ENCODE measurements at places on chromosomes 6 and 20. TPM values are rescaled to one million over a fixed set of nuclear protein-coding genes. Genes with fewer than 3 reads are reported as not detected.

Gene MROH8
- total RNA-seq: 3.3 TPM

GRCh38 chr20:48761874-48762273 lies 65.9 kb downstream of the PREX1 start:
- no peak for DNase-seq

Gene PPP1R18
- 63.9 TPM for total RNA-seq

DNA sequence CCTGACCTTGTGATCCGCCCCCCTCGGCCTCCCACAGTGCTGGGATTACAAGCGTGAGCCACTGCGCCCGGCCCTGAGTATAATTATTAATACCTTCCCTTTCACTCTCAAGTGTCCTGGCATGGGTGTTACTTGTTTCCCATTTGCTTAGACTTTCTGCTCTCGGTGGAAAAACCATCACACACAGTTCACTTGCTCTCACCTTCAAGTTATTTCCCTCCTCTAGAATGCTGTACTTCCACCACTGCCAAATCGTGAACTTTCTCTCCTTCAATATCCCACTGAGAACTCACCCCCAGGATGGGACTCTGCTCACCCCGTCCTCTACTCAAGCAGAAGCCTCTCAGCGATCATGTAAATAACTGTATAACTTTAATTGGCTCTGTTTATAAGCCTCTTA lies 4.6 kb upstream of the HIVEP1 start:
- DNase-seq: no peak

DNA sequence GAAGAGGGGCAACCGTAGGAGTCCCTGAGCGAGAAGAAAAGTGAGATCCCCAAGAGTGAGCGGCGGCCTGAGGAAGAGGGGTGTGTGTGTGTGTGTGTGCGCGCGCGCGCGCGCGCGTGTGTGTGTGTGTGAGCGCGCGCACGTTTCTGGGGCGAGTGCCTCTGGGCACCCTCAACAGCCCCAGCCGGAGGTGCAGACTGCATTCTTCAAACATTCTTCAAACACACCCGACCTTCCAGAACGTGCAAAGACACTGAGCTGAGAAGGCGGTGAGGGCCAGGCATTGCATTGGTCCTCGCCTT lies 76.2 kb upstream of the FOXP4 start:
- DNase-seq: peak; percentile 78

DNA sequence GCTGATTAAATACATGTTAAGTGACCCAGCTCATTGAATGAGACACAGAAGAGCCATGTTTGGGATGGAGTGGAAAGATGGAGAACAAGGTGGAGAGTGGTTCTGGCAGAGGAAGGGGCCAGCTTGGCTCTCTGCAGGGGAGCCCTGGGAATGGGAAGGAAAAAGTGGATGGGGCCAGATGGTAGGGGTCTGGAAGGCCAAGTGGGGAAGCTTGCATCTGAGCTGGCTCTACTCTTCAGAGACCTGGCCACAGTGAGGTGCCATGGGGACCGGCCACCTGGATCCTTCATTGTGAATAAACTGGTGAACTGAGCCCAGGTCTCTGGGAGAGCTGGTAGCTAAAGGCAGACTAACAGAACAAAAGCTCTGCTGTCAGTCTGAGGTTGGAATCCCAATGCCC lies 48.9 kb upstream of the SIRPA start:
- no peak for DNase-seq

Gene ABHD16B
- total RNA-seq: not detected

DNA sequence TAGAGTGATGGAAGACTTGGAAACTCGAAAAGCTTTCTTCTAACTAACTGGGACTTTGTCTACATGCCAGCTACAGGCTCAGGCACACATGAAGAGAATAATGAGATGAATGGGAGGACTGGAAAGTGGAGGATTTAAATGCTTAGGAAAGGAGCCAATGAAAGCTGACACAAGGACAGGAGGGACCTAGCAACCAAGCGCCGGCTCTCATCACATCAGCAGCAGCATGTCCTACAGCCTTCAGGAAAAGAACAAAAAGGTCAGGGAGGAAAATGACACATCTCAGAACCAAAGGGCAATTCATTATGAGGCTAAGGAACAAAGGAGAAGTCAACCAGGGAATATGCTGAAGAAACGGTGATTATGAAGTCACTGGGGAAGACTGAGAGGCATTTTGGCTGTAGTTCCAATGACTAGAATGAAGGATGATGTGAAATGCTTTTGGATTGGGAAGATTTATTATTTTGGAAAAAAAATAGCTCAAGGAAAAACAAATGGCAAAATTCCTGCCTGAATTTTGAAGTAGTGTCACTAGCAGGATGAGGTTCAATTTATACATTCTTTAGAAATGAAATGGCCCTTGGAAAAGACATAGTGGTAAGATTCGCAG lies 5.7 kb downstream of the BACH2 start:
- DNase-seq: peak; percentile 29

DNA sequence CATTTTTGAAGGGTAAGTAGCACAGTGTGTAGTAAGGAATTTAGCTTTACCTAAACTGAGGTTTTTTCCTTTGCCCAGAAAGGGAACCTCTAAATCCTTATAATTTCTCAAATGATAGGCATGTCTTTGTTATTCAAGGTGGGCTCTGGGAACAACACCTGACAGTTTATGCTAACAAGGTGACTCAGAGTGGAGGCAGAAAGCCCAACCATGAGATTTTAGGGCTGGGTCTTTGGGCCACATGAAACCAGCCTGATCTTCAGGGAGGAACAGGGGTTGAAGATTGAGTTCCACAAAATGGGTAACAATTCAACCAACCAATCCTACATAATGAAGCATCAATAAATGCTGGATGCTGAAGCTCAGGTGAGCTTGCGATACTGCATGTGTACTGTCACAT lies 46.6 kb downstream of the PRSS35 start:
- DNase-seq: no peak

DNA sequence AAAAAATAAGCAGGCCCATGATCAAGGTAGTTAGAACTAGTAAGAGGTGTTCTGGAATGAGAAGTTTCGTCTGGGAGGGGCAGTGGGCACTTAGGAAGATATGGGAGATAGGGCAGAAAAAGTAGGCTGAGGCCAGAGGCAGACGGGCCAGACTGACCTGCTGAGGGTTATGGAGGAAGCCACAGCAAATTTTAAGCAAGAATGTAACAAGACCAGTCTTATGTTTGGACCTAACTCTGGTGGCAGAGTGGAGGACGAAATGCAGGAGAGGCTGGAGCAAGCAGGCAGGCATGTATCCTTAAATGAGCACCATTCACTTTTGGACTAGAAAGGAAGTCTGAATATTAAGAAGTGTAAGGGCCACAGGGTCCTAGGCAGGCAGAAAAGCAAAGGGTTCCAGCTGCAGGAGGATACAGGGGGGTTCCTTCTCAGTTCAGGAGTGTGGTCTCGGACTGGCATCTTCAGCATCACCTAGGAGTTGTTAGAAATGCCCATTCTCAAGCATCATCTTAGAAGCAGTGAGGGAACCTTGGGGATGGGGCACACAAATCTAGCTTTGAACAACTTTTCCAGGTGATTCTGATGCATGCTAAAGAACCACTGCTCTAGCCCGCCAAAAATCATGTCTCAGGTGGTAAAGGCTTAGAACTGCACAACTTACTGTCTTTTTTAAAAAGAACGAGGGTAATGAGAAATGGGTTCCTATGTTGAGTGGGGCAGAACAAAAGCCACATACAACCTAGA lies 1.7 kb upstream of the DSTN start:
- DNase-seq: no peak

DNA sequence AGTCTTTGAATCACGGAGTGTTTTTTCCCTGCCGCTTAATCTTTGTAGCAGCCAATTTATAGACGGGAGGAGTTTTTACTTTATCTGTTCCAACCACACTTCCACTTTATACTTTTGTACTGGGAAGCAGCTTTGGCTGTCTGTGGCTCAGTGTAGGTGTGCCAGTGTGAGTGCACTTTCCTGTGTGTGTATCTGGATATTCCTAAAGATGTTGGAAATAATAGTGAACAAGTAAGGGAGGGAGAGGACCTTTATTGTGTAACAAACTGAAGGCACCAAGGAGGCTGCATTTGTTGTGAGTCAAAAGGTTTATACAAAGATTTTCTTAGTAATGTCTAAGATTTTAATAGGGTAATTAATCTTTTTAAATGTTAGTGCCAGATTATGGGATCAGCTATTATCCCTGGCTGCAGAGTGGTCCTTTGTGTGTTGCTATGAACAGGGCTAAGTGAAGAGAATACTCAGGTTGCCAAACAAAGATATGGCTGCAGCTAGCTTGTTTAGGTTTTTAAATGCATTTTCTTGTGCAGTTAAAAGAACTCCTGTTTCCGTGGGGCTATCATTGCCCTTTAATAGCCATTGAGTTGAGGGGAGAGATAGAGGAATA lies 226.3 kb downstream of the RNF144B start:
- no peak for DNase-seq

Gene HLA-F
- 76.2 TPM for total RNA-seq
